RPMI8226 (cell line): ENCODE measurements at places on chromosomes 3 and 15.

DNA sequence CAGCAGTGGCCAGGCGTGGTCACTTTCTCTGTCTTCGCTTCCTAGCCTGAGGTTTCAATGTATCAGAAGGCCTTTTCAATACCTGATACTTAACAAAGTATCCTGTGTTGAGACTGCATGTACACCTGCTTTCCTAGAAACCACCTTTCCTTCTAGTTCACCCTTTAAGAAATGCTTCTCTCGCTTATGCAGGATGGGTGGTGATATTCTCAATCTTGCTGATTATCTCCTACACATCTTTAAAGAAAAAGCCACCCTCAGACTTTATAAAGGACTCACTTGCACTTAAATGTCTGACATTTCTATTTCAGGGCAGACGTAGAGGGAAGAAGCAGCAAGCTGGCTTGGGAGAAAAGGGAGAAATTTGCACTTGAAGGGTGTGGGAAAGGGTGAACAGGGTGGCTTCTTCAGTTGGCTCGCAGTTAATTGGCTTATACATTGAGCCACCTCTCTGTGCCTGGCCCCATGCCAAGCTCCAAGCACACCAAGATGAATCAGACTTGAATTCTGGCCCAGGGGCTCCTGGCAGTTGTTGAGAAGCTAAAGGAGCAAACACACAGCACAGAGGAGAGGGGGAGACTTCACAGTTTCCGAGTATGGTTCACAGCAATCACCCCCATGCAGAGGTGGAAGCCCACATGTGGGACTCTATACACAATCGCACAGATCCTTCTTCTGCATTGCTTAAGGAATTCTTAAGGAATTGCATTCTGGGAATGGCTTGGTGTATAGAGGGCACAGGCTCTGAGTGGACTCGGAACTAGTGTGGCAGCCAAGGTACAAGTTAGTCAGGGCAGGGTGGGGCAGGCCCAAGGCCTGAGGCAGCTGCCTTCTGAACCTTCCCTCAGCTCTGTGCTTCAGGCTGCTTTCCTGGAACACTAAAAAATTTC, 1.3 kb downstream of the ARL6IP5 start:
- peak; percentile 93 for DNase-seq

DNA sequence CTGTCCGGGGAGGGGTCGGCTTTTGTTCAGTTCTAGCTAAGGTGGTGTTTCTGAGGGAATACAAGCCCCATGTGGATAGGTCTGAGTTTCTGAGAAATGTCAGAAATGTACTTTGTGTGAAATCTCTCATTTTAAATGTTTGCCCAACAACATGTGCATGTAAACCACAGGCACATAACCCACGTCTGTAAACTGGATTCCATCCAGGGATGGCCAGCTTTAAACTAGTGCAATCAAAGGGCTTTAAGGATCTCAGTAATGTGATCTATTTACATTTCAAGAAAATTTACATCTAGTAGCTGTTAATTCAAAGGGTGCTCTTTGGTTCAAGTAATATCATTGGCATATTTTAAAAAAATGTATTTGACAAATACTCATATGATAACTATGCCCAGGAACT, 52.0 kb downstream of the POLR2M start:
- DNase-seq: no peak

DNA sequence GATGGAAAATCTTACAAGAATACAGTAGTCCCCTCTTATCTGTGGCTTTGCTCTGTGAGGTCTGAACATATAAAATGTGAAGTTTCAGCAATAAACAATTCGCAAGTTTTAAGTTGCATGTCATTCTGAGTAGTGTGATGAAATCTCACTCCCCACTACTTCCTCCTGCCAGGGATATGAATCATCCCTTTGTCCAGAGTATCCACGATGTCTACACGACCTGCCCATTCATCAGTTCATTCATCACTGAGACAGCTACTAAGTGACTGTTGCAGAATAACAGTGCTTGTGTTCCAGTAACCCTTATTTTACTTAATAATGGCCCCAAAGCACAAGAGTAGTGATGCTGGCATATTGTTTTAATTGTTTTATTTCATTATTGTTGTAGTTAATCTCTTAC, 489.2 kb upstream of the UBE2E2 start:
- no peak for DNase-seq

- DNase-seq: peak; percentile 31
Measured at GRCh38 chr15:72782274-72783003, 1.1 kb downstream of the ADPGK start.

DNA sequence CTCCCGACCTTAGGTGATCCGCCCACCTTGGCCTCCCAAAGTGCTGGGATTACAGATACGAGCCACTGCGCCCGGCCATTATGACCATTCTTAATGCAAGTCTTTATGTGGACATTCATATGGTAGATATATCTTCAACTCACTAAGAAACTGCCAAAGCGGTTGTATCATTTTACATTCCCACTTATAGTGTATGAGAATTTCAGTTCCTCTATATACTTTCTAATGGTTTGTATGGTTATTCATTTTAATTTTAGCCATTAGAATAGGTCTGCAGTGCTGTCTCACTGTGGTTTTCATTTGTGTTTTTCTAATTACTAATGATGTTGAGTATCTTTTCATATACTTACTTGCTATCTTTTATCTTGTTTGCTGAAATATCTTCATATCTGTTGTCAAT, 32.5 kb downstream of the TCF12 start:
- DNase-seq: no peak

GRCh38 chr15:74870436-74871215, 2.5 kb downstream of the SCAMP2 start:
- DNase-seq: peak; percentile 89

DNA sequence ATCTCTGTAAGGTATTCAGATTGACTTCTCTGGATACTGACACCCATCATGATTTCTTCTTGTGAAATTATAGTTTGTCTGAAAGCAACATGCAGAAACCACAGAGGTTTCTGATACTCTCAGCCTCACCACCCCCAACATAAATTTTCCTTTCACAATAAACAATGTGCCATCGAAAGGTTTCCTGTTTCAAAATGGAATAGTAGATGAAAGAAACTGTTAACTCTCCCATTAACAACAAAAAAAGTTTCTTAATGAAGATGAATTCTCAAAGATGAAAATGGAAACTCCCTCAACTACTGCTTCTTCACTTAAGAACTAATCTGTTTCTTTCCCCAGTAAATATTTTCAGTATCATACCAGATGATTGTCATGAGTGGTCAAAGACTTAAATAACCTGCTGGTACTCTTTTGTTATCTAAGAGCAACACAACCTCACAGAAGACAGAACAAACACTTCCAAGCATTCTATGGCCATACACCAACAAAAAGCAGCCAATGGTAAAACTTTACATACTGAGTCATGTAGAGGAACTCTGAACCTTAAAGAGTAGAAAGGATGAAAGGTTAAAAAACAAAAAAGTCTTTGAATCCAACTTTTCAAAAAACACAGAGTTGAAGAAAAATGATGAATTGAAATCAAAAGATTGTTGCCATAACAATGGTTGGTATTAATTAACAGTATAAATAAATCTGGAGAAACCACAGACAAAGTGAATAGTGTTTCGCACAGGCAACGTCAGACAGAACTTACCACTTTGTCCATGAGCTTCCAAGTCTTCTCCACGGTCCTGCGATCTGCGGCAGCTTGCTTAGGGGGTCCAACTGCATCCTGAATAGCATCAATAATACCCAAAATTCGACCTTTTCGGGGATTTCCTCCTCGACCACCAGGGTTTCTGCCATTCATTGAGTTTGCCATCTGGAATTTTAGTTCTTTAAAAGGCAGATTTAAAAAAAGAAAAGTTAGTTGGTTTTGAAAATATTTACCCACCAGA, 1.9 kb downstream of the CBLB start:
- no peak for DNase-seq

DNA sequence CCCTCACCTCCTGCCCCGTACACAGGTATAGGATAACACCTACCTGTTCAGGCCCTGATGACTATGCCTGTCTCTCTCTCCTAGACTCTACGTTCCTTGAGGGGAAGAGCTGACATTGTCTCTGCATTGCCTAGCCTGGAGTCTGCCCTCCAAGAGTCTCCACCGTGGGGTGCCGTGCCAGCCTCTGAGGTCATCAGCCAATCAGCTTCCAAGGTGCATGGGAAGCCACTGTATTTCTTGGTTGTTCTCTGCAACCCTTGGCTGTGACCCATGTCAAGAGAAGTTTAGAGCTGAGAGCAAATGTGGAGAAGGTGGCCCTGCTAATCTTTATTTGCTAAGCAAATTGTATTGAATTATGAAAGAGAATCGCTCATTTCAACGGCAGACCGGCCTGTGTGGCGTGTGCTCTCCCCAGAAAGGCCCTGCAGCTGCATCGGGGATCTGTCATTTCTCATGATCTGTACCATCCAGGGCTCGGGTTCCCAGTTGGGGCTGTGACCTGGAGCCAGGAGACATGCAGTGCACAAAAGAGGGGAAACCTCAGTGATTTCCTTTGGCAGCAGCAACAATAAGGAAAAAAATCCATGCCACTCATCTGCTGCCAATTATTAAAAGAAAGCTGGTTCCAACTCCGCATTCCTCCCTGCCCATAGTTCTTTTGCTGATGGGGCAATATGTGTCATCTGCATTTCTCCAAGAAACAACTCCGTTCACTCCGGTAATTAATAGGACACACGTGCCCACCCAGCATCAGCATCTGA, 182.2 kb downstream of the MEGF11 start:
- no peak for DNase-seq

DNA sequence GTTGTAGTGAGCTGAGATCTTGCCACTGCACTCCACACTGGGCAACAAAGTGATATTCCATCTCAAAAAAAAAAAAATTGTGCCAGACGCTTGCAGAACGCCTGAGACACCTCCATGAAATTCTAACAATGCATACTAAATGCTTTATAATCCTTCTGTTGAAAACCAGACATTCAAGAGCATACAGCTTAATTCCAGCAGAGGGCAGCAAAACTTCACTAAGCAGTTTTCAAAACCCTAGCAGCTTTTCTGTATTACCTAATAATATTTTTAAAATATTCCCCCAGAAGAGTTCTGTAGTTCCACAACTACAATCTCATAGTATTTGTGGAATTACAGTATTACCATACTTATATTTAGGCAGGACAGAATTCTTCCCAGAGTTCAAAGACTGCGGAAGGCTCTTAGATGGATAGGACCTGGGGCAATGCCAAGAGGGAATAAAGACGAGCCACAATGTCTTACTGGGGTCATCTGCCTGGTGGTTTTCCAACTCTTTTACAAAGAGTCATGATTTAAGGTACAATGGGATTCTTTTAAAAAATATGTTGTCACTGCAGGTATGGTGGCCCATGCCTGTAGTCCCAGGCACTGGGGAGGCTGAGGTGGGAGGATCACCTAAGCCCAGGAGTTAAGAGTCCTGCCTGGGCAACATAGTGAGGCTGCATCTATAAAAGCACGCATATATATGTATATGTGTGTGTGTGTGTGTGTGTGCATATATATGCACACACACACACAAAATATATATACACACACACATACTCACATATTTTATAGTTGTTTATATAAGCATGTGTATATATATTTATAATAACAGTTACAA, 19.6 kb upstream of the TASOR start:
- peak; percentile 74 for DNase-seq

- no peak for DNase-seq
Measured at GRCh38 chr15:72168131-72168807, 29.3 kb downstream of the GRAMD2A start.

DNA sequence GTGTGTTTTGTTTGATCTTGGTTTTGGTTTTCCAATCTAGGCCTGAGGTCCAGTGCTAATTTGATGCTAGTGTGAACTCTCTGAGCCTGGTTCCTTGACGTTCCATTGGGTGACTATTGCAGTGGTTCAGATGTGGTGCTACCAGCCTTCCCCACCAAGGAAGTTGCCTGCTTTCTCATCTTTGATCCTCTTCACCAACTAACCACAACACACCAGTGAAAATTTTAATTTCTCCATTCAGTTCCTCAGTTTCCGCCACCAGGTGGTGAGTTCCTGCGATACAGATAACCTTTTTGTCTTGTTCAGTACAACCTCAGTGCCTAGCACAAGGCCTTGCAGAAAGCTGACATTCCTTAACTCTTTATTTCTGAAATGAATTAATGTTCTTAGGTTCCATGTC, 337.4 kb upstream of the TPRG1 start:
- no peak for DNase-seq

GRCh38 chr3:65607101-65607500, 431.6 kb downstream of the MAGI1 start:
- DNase-seq: no peak
